ENCODE measurements at places on chromosomes 3 and 15.

GRCh38 chr3:61613666-61614065 lies 52.3 kb downstream of the PTPRG start:
- no peak for DNase-seq

DNA sequence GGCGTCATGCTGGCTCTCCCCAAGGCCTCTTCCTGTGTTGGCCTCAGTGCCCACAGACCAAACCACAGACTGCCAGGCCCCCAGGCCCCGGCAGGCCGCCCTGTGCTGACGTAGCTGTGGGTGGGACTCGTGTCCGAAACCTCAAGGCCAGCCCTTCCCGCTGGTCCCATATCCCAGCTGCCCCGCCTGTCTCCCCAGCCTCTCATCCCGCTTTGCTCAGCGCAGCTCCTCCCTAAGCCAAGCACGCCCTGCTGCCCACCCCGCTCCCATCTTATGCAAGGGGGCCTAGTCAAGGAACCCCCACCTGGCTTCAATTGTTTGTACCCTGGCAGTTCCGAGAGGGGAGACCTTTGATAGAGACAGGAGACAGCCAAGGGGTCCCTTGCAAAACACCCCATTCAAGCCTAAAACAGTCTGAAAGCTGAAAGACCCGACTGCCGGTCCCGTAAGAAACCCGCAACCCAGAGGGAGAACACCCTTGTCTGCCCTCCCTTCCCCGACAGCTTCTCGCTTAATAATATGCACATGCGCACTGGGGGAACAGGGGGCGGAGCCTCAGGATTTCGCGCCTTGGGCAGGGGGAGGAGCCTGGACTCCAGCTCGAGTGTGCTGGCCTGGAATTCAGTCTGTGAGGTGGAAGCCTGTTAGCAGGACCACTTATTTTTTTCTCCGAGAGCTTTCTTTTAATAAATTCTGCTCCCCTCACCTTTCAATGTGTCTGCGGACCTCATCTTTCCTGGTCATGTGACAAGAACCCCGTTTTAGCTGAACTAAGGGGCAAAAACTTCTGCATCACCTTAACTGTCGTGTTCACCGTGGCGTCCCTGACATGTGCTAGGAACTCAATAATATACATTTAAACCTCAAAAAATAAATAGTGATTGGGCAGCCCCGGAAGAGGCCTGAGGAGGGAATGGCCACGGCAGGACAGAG lies 17.2 kb downstream of the TNFAIP8L3 start:
- peak; percentile 45 for DNase-seq

DNA sequence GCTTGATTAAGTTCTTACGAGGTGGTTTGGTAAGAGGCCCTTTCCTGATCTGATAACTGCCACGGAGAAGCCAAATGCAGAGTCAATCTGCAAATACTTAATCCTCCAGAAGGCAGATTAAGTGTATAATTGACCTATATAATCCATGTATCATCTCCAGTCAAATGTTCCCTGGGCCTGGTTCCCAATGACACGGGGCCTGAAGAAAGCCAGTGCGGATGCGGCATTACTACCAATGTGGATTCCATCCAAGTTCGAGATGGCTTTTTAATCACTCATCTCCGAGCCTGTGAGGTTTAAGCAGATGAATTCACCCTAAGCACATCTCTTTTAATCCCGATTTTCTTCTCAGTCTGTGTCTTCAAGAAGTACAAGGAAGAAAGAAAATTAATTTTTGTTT lies 60.0 kb upstream of the FEZF2 start:
- DNase-seq = no peak

GRCh38 chr3:64134882-64135281 lies 90.4 kb downstream of the PRICKLE2 start:
- no peak for DNase-seq

DNA sequence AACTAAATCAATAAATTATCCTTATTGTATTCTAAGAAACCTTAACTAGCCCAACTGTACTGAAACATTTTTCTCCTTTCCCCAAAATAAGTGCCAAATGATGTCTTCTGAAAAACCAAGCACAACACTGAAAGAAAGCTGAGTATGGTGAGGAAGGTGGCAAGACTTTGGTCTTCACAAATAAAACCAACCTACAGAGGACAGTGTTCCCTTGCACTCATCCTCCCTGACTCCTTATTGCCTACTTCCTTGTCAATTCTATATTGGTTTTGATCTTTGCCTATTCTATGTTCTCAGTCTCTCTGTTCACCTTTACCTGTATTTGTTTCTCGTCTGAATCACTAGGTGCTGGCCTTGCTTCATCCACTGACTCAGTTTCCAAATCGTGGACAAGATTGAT lies 490.1 kb upstream of the ZNF385D start:
- DNase-seq = no peak

DNA sequence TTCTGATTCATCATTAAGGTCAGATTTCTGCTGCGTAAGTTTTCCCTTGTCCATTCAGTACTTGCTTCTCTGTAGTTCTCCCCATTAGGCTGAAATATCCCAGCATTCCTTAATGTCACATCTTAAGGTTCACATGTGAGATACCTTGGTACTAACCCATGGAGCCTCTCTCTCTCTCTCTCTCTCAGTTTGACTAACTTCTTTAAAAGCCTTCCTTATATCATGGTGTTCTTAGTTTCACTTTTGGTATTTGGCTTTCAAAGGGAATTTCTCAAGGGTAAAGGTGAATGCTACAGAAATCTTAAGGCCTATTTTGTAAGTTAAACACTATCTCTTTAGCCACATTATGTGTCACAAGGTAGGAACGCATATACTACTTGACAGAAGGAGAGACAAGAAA lies 427.3 kb upstream of the ZNF717 start:
- no peak for DNase-seq

Data from CD4-positive, alpha-beta T cell treated with Interleukin-2 at 100 ng/mL for 4 hours (primary cell).